ENCODE measurements at places on chromosomes 6 and 20.
A peak's percentile ranks its signal among the peaks of the same experiment; 100 is the strongest.

- no peak for DNase-seq
Observed at GRCh38 chr6:45709781-45710220, 305.9 kb downstream of the CLIC5 start.

- DNase-seq, result no peak
Observed at GRCh38 chr6:5278565-5279120, 17.3 kb downstream of the FARS2 start.

GRCh38 chr20:23937303-23938117, 51.1 kb downstream of the GGTLC1 start:
- peak; percentile 33 for DNase-seq

DNA sequence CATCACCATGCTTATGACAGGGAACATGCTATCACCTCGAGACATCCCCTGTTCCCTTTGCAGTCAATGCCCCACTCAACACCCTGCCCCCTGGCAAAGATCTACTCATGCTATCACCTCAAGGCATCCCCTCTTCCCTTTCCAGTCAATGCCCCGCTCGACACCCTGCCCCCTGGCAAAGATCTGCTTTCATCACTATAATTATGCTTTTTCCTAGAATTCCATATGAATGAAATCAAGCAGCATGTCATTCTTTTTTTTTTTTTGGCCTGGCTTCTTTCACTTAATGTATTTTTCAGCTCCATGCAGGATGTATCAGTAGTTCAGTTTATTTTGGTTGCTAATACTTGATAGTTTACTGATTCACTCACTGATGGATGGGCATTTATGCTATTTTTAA, 554.9 kb downstream of the CDH26 start:
- DNase-seq, result no peak

- no peak for DNase-seq
Observed at GRCh38 chr6:122222761-122223160, 176.7 kb upstream of the HSF2 start.

DNA sequence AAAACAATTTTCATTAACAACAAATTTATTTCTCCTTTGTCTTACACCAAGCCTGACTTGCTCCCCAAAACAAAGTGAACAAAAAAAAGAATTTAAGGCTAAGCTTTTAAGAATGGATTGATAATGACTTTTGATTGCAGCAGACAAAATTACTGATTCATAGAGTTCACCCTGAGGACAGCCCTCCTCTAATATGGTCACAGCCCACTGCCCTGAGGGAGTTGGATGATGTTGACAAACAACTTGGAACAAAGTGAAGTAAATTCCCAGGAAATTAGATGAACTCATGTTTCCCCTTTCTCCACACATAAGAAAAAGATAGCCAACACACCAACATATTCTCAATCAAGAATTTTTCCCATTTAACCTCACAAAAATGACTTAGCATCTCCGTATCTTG, 7.7 kb upstream of the ISM1 start:
- no peak for DNase-seq

All from activated CD8-positive, alpha-beta memory T cell treated with anti-CD3 and anti-CD28 coated beads for 1 hour (primary cell).